Esophagus squamous epithelium (tissue), 5 donors: ENCODE measurements at places on chromosomes 7 and 10.

GRCh38 chr10:6204063-6204340 is 1.3 kb downstream of the PFKFB3 start:
- DNase-seq, result no peak

- DNase-seq, result no peak
Observed at GRCh38 chr10:77789016-77789415, 137.5 kb downstream of the DLG5 start.

DNA sequence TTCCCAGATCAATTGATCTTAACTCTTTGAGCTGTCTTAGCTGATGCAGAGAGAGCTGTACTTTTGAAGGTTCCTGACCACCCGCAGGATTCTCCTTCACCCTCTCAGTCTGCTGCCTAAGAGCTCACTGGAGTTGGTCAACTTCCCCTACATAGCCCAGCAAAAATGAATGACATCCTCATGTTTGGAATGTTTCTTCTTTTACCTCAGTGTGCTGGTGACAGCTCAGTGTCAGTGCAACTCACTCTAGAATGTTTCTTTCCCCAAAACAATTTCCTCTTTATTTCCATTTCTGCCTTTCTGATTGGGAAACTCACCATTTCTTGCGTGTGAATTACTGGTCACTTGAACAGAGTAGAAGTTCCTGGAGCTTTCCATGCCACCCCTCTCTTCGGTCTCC is 48.7 kb downstream of the LSMEM1 start:
- DNase-seq, result no peak

GRCh38 chr10:102083541-102083940 is 18.4 kb downstream of the HPS6 start:
- no peak for DNase-seq

- DNase-seq, result no peak
Observed at GRCh38 chr10:80356563-80356988, at the start of the genes DYDC1 and DYDC2. TSS of gene DYDC1 (minus strand) at chr10:80356755. CDS start at chr10:80352601, 4,154 bp downstream. TSS of gene DYDC2 (plus strand) at chr10:80356781. CDS start at chr10:80362444, 5,663 bp downstream.

- DNase-seq, result no peak
Observed at GRCh38 chr10:51981731-51982130, 282.3 kb upstream of the CSTF2T start.

GRCh38 chr10:118076705-118077104 is 30.0 kb upstream of the RAB11FIP2 start:
- no peak for DNase-seq

DNA sequence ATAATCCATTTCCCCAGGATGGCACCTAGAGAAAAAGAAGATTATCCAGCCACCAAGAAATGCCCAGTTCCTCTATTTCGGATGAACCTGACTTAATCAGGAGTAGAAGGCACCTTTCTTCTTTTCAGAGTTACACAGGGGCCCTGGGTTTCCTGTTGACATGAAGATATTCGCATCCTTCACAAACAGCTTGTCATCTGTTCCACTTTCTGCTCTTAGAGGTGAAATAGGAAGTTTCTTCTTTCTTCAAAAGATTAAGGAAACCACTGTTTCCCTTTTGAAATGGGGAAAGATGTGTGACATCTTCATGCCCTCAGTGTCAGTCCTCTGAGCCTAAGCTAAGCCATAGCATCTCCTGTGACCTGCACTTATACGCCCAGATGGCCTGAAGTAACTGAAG is 39.1 kb upstream of the RAB18 start:
- DNase-seq, result no peak

- DNase-seq, result no peak
Observed at GRCh38 chr7:5634107-5634950, 147.1 kb downstream of the RNF216 start.

DNA sequence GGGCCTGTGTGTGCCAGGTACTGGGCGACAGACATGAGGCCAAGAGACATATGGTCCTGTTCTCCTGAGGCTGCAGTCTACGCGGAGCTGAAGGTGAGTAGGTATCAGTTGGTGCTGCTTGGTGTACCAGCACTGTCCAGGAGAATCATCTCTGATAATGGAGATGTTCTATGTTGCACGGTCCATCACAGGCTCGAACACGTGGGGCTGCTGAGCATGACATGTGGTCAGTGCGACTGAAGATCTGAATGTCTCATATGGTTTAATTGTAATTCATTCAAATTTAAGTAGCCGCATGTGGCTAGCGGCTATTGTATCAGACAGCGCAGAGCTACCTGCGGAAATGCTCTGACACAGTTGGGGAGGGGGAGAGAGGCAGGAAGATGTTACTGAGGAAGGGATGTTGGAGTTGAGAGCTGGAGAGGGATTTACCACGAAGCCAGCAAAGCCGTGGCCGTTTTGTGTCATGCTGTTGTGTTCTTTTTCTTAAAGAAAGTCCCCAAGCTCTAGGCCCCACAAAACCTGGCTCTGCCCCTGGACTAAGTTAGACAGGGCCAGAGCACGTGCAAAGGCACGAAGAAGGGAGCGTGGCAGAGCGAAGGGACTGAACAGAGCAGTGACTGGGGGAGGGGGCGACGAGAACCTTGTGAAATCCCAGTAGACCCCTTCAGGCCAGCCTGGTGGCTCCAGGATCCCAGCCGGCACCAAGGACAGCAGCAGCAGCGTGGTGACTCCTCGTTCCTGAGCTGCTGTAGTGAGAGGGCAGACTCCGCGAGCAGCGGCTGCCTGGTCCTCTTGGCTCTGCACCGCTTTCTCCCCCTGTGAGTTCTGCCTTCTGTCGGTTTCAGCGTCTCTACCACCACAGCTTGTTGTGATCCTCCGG is 20.0 kb downstream of the SMKR1 start:
- no peak for DNase-seq

- DNase-seq, result no peak
Observed at GRCh38 chr7:94145602-94146001, 141.4 kb upstream of the BET1 start.
